ENCODE measurements at places on chromosomes 6 and 20.

- no peak for DNase-seq
Measured at GRCh38 chr6:16139556-16139955, 10.7 kb downstream of the MYLIP start.

- no peak for DNase-seq
Measured at GRCh38 chr6:37082390-37083130, 77.1 kb downstream of the FGD2 start.

DNA sequence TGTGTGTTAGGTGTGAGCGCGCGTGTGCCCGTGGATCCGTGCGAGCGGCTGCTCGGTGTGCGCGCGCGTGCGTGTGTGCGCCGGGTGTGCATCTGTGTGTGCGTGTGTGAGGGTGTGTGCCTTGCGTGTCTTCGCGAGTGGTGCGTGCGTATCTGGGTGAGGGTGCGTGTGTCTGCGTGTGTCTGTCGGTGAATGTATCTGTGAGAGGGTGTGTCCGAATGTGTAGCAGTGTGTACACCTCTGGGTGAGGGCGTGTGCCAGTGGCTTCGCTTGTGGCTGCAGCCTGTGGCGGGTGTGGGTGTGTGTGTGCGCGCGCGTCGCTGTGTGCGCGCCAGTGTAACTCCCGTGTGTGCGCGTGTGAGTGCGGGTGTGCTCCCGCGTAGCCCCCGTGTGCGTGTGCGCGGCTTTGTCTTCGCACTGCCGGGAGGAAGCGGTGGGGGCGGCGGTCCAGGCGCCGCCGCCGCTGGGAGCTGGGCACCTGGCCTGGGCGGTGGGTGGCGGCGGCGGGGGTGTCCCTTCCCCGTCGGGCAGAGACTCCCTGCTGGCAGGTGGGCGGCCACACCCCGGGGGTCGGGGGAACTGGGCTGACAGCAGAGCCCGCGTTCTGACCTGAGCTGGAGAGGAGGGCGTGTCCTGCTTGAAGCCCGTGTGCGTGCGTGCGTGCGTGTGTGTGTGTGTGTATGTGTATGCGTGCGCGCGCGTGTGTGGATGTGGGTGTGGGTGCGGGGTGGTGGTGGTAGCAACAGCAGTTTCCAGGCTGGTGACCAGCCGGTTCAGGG is 61.3 kb upstream of the EPB41L1 start:
- DNase-seq, result no peak

DNA sequence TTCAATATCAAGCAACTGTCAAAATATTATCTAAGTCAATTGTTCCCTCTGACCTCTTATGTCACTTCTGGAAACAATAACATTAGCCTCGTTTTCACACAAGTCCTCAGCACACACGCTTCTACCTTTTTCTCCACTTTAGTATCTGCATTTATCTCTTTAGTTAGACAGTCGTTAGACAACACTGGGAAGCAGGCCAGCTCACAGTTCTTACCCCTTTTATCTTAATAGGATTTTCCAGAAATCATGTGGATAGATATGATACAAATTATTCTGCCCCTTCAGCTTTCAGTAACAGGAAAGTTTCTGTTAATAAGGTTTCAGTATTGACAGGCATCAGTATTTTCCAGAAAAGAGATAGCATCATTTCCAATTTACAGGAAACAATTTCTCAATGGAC is 25.9 kb upstream of the HAO1 start:
- no peak for DNase-seq

GRCh38 chr20:31595654-31596411 is 9.3 kb upstream of the ID1 start:
- DNase-seq, result no peak

DNA sequence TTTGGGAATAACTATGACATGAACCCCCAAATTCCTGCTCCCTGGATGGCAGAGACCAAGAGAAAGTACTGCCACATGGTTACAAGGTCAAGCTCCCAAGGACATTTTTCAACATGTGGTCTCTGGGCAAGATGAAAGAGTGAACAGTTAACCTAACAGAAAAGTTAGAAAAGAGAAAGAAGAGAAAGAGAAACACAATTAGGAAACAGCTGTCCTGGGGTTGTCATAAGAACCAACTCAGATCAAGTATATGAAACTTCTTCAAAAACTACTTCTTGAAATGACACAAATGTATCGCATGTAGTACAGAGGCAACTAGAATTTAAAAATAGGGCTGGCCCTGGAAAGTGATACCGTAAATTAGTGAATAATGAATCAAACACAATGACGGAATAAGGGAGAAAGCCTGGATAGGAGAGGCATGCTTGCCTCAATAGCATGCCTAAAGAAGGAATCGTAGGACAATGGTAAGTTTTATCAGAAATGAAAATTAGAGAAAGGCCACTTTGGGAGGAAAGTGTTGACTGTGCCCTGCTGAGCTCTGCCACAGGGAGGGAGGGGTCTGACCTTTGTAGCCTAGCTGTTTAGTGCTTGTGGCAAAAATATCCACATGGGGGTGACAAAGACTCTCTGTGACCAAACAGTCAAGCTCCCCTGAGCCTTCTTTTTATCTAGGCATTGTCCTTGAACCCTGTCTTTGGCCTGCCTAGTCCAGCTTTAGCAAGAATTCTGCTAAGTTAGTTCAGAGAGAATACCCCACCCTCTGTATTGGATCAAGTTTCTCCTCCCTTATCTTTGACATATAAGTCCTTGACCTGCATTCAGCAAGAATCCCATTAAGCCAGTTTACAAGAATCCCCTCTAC is 4.3 kb upstream of the DCBLD1 start:
- no peak for DNase-seq

DNA sequence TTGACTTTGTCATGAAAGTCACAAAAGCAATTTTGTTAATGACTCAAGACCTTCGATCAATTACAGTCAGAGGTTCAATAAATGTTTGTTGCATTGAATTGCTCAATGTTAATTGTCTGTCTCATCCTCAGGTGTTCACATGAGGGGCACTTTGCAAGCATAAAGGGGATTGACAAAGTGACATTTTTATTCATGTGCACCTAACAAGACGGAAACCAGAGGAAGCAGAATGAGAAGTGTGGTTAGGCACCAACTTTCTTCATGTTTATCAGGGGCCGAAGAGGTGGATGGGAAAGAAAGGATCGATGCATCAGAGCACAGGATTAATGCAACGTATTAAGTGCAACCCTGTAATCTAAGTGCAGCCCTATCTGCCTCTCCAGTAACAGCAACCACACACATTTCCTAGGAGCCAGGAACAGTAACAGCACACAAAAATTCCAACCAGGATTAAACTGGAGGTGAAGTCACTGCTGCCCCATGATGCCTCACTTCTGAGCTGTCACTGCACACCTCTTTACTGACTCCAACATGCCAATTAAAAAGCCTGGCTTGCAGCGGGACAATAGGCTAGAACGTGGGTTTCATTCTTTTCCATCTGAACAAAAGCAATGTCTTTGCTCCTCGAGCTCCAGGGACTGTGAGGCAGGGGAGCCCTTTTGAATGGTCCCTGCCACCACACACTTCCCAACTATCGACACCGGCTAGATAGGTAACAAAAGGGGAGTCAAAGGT is 262.7 kb downstream of the CD83 start:
- no peak for DNase-seq

DNA sequence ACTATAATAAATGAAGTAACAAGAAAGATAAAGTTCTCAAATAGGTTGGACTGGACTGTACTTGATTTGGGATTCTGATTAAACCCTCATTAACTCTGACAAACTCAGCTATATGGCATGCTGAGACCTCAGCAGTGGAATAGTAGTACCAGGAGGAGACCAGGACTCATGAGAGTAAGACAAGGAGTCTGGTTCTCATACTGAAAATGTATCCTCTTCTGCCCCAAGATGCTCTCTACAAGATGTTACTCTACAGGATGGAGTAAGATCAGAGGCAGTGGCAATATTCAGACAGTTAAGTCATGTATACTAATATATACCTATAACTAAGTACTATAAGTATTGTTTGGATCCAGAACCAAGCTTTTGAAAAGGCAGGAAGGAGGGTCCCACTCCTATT is 31.9 kb upstream of the SYNCRIP start:
- no peak for DNase-seq

DNA sequence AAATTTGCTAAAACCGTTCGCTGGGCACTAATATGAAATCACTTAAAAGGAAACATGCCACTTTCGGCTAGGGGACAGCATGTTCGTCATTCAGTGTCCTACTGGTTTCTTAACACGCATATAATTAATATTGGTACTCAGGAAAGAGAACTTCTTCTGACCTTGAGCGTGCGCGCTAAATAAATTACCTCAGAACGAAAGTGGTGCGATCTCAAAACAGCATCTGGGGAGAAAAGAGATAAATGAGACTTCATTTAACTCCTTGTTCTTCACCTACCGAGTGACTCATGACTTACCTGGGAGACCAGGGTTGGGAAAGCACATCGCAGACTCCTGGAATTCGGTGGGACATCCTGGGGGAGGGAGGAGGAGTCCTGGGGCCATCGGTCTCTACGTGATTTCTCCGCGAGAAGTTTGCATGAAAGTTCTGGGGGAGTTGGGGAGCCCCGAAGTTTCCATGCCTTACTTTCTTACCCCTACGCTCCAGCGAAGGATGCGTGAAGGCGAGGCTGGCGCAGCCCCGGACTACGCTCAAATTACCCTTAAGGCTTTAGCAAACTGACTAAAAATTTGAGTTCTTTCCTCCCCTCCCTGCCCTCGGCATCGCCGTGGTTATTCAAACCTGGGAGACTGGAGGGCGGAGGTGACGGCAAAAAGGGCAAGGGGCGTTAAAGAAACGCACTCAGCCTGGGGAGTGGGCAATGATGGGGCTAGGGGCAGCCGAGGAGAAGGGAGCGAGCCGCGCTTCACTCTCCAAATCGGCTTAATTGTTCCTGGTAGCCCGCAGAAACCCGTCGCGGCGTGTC is 1.1 kb upstream of the BEND6 start:
- no peak for DNase-seq

DNA sequence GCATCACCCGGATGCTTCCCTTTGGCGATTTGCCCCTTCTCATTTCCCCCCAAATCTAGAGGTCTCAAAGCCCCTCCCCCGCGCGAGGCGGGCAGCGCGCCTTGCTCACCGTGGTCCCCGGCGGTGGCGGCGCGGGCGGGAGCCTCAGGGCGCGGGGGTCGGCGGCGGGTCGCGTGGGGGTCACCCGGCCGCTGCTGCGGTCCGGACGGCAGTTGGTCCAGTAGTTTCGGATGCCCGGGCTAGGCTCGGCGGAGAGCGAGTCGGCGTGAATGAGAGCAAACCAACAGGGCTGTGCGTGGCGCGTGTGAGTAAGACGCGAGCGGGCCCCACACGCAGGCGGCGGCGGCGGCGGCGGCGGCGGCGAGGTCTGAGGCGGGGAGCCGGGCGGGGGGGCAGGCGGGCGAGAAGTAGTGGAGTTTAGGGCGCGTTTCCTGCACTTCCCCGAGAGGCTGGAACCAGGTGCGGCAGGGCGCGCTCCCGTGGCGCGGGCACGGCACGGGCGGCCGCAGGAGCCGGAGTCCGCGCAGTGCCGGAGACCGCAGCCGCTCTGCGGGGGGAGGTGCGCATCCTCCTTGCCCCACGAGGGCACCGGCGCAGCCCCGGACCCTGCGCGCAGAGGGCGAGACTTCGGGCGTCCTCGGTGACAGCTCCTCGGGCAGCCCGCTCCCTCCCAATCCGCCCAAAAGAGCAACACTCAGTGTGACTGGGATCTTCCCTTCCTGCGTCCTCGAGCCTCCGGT is 567 bp downstream of the HS3ST5 start:
- DNase-seq, result no peak

DNA sequence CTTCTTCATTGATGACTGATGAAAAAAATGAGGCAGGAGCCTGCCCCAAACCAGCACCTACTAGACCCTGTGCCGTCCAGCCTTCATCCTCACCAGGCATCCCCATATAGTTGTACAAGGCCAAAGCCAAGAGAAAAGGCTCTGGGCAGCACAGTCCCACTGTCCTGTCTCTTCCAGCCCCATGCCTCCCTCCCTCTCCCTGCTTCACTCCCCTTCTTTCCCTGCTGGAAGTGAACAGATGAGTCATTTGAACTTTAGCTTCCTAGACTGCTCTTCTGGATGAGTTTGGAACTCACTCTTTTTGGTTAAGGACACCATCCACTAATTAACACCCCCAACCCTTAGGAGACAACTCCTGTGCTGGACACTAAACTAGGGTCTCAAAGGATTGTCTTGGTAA is 235.2 kb downstream of the LRFN2 start:
- DNase-seq, result no peak

DNA sequence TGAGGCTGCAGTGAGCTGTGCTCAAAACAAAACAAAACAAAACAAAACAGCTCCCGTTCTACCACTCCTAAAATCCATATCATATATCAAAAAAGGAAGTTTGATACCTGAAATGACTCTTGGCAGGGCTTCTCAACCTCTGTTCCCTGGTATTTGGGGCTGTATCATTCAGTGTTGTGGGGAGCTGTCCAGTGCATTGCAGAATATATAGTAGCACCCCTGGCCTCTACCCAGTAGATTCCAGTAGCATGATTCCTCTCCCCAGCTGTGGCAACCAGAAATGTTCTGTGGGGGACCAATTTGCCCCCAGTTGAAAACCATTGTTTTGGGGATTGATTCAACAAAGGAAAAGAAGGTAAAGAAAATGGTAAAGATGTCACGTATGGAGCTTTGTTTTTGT is 238.9 kb downstream of the PRL start:
- no peak for DNase-seq

DNA sequence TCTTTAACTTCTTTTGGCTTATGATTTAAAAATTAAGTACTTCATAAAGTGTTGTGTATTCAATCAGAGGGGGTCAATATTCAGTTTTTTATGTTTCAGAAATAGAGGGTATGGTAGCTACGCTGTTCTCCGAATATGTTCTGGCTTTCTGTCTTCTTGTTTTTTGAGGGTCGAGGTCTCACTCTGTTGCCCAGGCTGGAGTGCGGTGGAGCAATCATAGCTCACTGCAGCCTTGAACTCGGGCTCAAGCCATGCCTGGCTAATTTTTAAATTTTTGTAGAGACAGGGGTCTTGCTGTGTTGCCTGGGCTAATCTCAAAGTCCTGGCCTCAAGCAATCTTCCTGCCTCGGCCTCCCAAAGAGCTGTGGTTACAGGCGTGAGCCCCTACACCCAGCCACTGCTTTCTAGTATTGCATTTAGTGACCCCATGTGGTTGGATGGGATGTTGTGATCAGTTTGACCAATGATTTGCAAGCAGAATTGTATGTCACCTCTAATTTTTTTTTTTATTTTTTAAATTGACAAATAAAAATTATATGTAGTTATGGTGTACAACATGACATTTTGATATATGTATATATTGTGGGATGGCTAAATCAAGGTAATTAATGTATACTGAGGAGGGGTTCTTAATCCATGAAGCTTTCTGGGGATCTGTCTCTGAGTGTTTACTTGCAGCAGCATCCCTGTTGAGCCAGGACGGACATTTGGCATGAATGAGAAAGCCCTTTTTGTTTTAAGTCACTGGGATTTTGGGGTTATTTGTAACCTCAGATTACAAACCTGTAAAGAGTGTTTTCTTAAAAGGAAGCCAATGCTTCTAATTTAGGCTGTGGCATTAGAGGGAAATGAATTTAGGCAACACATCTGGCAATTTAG is 38.5 kb upstream of the DEK start:
- no peak for DNase-seq

GRCh38 chr20:23298155-23298554 is 52.4 kb upstream of the NXT1 start:
- no peak for DNase-seq

All from stimulated activated CD8-positive, alpha-beta memory T cell treated with anti-CD3 and anti-CD28 coated beads, Interleukin-4, amount 100 ng/mL, for 1 hour (primary cell).